ENCODE measurements at places on chromosomes 2 and 18. TPM values are rescaled to one million over a fixed set of nuclear protein-coding genes. Genes with fewer than 3 reads are reported as not detected.

The TCF7L1 gene
- 0.53 TPM for total RNA-seq

The TPO gene
- total RNA-seq, result not detected

The ACMSD gene
- total RNA-seq, result not detected

The PROKR1 gene
- not detected for total RNA-seq

Measured in myocyte (in vitro differentiated cells).